Ureter (tissue), 1 donor: ENCODE measurements at places on chromosomes 4 and X.

DNA sequence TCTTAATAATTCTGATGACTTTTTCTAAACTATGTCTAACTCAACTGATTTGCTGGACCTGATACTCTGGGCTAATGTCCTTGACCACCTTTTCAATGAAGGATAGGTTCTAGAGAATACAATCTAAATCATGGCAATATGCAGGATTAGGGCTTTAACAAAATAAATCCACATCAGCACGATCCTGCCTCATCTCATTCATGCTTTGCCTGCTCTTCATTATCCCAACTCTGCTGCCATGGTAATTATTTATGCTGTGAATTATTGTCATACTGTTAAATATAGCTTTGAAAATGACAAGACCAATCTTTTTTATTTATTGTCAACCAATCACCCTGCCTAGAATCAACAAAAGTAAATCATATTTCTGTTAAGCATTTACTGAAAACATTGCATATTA, 2176.7 kb upstream of the AGA start:
- DNase-seq, result no peak

DNA sequence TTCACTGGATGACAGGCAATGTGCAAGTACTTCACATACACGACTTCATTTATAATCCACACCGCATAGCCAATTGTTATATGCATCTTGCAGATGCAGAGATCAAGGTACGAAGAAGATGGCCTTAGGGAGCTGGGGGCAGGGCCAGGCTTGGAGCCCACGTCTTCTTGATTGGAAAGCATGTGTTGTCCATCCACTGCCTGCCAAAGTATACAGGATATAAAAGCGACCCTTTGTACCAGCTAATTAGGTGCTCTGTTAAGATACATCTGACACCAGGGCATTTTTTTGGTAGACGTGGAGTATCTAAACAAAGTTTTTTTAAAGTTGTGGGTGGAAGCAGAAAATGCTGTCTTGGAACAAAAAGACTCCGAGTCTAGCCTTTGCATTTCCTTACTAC, 1.4 kb downstream of the C4orf36 start:
- no peak for DNase-seq

GRCh38 chr4:86357608-86358007, 2.2 kb downstream of the MAPK10 start:
- DNase-seq, result no peak

DNA sequence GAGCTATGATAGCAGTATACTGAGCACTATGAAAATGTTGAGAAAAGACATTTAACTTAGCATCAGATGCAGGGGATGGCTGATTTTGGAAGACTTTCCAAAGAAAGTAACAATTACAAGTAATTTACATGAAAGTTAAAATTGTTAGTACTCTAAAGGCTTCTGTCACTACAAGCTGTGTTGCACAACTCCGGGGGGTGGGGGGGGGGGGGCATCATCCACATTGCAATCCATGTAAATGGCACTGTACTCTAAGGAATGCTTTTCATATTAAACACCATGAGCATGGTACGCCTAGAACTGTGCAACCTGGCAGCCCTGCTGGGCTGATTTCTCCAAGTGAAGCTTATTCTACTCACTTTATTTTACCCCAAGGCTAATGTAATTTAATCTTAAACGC, 363.4 kb downstream of the TMA16 start:
- no peak for DNase-seq

DNA sequence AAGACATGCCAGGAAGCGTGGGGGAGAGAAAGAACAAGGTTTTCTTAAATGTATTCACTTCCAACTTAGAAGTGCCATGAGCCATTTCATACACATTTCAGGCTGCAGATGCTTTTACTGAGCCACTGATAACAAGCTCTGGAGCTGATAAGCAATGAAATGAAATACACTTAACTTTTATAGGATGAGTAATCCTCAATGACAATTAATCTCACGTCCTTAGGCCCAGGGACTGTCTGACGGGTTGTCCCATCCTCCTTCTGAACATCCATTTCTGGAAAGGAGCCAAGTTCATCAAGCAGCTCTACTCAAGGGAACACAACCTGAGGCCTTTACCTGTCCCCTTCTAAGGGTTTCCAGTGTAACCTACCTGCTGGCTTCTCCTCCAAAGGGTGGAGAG, 121.2 kb downstream of the PARM1 start:
- no peak for DNase-seq

DNA sequence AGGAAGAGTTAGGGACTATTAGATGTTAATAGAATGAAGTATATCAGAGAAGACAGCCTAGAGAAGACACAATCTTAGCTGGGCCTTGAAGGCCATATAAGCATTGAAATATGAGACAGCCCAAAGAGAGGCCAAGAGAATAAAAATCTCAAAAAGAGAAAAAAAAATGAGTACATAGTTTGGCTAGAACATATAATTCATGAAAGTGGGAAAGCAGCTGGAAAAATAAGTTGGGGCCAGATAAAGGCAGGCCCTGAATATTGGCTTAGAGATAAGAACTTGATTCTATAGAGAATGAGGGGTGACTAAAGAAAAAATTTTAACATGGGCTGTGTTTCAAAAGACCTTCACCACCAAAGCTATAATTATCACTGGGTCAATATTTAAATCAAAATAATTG, 7.4 kb upstream of the UTP3 start:
- no peak for DNase-seq
